ENCODE measurements at places on chromosomes 6 and 20.

DNA sequence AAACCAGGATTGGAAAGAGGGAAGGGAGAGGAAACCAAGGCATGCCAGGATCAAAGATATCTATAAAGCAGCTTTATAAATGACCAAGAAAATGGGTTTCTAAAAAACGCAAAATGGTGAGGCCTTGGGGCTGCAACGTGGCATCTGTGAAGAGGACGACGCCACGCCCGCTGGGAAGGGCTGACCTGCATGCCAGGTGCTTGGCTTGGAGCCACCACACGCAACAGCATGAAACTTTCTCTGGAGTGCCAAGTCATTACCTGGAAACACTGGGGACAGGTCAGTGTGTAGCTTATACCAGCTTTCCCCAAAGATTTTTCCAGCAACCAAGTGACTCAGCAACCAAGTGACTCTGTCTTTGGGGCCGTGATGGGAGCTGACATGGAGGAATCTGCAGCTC is 82.5 kb downstream of the POPDC3 start:
- DNase-seq = no peak

- no peak for DNase-seq
Observed at GRCh38 chr6:125310994-125311649, 9.4 kb upstream of the HDDC2 start.

DNA sequence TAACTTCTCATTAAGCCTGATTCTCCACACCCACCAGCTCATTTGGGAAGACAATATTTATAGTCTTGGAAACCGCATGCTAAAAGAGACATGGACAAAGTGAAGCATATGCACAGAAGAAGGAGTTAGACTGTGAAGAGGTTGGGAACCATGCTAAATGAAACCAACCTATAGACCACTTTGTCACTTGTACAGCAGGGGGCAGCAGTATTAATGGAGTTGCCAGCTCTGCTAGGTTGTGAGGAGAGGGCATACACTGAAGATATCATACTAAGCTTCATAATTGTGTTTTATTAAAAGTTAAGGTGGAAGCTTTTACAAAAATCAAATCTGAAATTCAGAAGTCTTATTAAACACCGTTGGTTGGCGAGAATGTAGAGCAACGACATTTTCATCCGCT is 38.3 kb upstream of the HMGCLL1 start:
- no peak for DNase-seq

GRCh38 chr6:105805501-105806023 is 280.6 kb upstream of the PRDM1 start:
- DNase-seq = no peak

GRCh38 chr6:38996676-38997075 is 51.9 kb upstream of the GLP1R start:
- no peak for DNase-seq

DNA sequence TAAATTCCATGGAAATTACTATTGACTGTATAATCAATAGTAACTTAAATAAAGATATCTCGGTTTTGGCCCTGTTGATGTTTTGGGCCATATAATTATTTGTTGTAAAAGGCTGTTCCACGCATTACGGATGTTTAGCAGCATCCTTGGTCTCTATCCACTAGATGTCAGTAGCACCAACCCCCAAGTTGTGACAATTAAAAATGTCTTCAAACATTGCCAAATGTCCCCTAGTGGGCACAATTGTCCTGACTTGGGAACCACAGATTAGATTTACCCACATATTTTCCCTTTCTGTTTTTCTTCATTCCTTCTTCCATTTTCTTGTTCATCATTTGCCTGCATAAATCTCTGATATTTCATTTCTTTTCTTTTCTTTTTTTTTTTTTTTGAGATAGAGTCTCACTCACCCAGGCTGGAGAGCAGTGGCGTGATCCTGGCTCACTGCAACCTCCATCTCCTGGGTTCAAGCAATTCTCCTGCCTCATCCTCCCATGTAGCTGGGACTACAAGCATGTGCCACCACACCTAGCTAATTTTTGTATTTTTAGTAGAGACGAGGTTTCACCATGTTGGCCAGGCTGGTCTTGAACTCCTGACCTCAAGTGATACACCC is 13.6 kb upstream of the WFDC8 start:
- no peak for DNase-seq

DNA sequence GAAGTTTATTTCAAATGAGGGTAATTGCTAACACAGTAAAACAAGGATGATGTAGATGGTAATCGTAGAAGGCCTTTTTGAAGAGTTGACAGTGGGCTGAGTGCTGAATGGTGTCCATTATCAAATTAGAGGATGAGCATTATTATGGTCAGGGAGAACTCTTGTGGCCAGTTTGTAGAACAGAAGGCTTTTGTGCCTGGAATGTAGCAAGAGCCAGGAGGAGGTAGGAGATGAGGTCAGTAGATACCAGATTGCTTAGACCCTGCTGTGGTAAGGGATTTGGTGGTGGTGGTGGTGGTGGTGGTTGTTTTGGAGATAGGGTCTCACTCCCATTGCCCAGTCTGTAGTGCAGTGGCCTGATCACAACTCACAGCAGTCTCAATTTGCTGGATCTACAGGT is 6.2 kb downstream of the CSE1L start:
- DNase-seq = no peak

GRCh38 chr20:39849664-39850063 is 839.4 kb downstream of the MAFB start:
- DNase-seq = no peak

DNA sequence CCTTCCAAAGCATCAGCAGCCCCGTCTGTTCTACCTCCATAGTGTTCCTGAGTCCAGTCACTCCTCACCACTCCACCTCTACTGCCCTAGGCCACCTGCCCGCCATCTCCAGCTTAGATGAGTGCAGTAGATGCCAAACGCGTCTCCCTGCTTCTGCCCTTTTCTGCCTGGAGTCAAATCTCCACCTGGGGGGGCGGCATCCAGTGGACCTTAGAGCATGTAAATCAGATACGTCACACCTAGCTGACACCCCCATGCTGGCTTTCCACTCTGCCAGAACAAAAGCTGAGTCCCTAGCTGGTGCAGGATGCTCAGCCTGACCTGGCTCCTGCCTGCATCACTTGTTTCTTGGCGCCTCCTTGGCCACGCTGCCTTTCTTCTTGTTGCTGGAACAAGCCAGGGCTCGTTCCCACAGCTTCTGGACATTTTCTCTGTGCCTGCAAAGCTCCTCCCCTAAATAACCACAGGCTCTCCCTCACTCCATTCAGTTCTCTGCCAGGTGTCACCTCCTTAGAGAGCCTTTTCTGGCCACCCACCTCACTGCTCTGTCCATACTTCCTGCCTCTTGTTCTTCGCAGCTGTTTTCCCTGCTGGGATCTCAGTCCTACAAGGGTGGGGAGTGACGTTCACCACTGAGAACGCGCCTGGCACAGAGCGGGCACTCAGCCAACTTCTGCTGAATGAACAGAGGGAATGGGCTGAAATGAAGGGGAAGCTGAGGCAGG is 5.8 kb downstream of the DDR1 start:
- no peak for DNase-seq

DNA sequence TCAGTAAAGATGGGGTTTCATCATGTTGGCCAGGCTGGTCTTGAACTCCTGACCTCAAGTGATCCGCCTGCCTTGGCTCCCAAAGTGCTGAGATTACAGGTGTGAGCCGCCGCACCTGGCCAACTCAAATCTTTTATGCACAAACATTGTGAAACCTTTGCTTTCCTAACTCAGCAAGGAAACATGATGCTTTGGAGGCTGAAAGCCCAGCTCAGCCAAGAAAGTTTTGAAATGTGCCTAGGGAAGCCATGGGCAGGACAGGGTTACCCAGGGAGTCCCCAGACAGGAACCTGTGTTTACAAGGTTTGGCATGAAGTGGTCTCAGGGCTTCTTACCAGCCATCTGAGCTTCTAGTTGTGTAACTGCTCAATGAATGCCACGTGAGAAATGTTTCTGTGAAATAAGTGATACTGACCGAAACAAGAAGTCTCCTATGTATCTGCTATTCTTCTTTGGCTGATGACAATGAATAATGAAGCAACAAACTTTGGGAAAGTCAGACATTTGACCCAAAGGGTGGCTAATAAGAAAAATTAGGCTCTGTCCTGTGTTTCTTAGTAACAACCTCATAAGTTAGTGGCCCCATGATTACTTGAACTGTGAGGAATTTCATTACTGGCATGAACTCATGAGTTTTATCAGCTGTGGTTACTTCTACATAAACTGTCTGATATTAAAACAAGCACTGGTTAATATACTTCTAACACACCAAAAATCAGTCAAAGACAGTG is 163.5 kb downstream of the KIF6 start:
- no peak for DNase-seq

DNA sequence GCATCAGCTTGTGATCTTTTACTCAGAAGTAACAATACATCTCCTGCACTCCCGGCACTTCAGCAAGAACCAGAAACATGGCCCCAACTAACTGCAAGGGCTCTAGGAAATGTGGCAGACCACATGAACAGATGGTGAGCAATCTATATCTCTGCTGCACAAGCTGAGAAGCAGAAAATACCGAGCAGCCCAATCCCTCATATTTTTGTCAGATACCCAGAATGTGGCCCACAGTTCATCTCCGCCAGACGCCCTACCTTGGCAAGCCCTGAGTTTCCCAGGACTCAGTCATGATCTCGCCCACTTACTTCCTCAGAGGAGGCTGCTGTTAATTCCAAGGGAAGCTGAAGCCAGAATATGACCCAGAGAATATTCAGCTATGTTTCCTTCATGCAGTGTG is 63.1 kb upstream of the PHACTR1 start:
- no peak for DNase-seq

- no peak for DNase-seq
Observed at GRCh38 chr20:32965581-32966373, 38.5 kb downstream of the SUN5 start.

DNA sequence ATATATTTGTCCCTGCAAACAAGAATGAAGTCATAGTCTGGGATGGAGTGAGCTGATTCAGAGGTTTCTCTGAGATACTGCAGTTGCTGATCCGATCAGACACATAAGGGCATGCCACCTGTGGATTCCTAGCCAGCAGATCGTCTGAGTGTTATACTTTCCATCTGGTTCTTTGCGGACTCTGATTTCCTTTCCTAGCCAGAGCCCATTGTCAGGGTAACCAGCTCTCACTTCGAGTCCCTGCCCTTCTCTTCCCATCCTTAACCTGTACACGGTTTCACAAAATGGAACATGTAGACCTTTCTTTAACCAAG is 100.9 kb downstream of the TMEM200A start:
- DNase-seq = no peak

GRCh38 chr20:13260650-13261279 is 39.7 kb downstream of the ISM1 start:
- no peak for DNase-seq

- no peak for DNase-seq
Observed at GRCh38 chr6:164078532-164079274, 664.2 kb downstream of the QKI start.

GRCh38 chr6:107328081-107328480 is 131.3 kb downstream of the PDSS2 start:
- no peak for DNase-seq

DNA sequence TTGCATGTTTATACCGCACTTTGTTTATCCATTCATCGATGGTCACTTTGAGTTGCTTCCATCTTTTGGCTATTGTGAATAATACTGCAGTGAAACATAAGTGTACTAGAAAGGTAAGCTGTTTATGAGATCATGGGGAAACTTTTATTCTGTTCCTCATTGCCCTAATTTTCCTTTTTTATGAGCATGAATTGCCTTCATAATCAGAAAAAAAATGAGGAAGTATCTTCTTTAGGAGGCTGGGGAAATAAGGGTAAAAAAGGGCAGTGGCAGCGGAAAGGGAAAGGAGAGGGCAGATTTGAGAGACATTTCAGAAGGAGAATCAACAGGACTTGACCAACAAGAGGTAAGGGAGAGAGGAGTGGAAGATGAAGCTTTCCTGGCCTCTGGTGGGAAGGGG is 14.3 kb upstream of the SERINC3 start:
- DNase-seq = no peak

DNA sequence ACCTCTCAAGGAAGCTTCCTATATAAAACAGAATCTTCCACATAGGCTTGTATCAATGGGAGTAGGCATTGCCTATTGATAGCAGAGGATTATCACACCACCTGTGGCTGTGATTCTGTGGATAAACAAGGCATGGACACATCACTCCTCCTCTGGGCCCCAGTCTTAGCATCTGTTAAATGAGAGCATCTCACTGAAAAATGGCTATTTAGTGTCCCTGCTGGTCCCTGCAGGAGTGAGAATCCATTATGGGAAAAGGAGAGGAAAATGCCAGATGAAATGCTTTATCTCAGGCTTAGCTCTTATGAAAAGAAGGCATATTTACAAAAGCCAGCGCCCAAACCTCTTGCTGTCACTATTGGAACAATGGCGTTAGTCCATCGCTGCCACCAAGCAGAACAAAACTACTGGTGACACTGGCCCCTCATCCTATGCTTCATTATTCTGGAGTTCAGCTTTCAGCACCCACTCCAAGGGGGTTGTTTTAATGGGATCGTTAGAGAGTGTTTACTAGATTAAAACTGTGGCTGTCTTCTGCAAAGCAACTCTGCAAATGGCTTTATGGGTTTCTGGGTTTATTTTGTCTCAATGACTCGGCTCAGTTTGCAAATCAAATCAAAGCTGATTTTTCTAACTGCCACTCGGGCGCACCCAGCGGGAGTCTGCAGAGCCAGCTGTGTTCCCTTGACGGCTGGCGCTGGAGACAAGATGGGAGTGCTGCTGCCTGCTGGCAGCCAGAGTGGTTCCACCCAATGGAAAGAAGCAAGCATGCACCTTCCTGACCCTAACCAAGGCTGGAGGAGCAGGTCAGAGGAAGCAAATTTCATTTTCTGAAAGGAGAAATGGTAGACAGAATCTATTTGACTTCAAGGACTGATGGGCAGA is 658.8 kb upstream of the CHD6 start:
- DNase-seq = no peak

Measured in stimulated activated CD4-positive, alpha-beta T cell treated with anti-CD3 and anti-CD28 coated beads, TNF-alpha, amount 100 ng/mL, for 24 hours (primary cell).